Skeletal muscle cell (primary cell): ENCODE measurements at places on chromosomes 12 and 14.

GRCh38 chr12:57134949-57135348, 6.7 kb downstream of the LRP1 start:
- no peak for DNase-seq

GRCh38 chr14:101624536-101624935, 63.2 kb downstream of the DIO3 start:
- no peak for DNase-seq

DNA sequence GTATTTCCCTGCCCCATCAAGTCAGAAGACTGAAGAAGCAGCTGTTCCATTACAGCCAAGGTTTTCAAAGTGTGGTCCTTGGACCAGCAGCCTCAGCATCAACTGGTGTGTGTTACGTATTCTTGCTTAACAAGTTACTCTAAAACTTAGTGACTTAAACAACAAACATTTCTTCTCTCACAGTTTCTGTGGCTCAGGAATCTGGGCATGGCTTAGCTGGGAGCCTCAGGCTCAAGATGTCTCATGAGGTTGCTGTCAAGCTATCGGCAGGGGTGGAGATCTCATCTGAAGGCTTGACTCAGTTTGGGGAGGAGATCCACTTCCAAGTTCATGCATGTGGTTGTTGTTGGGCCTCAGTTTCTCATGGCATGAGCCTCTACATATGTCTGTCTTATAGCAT, 174.5 kb downstream of the KTN1 start:
- no peak for DNase-seq

DNA sequence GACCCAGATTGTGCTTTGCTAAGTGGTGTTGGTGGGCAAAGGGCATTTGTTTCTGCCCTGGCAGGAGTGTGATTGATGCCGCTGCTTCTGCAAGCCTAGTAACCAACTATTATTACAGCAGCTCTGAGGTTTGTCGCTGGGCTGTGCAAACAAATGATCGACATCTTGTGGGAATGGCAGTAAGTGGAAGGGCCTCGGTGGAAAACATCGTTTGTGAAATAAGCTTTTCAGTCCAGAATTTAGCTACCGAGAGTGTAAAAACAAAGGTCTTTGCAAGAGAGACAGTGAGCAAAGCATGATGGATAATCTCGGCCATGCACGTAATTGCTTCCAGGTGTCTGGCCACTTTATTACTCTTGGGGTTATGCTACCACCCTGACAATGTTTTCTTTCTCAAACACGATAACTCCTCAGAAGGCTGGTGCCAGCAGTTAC, 397.7 kb upstream of the PRICKLE1 start:
- no peak for DNase-seq

GRCh38 chr14:91835920-91836843, 31.2 kb downstream of the TC2N start:
- DNase-seq, result no peak
